ENCODE measurements at places on chromosomes 4 and X. TPM values are rescaled to one million over a fixed set of nuclear protein-coding genes. Genes with fewer than 3 reads are reported as not detected.
A peak's percentile ranks its signal among the peaks of the same experiment; 100 is the strongest.

The HOPX gene
- 23.4 TPM for total RNA-seq

The HSFX4 gene
- not detected for total RNA-seq

The CHRDL1 gene
- not detected for total RNA-seq

The SPATA18 gene
- total RNA-seq: not detected

The DMRTC1B gene
- total RNA-seq: 0.88 TPM

The RHOH gene
- total RNA-seq: 194 TPM

The SPANXA1 gene
- not detected for total RNA-seq

The TMEM156 gene
- 17.7 TPM for total RNA-seq

The SRPK3 gene
- not detected for total RNA-seq

The RTL9 gene
- not detected for total RNA-seq

The MAMLD1 gene
- 2.1 TPM for total RNA-seq

DNA sequence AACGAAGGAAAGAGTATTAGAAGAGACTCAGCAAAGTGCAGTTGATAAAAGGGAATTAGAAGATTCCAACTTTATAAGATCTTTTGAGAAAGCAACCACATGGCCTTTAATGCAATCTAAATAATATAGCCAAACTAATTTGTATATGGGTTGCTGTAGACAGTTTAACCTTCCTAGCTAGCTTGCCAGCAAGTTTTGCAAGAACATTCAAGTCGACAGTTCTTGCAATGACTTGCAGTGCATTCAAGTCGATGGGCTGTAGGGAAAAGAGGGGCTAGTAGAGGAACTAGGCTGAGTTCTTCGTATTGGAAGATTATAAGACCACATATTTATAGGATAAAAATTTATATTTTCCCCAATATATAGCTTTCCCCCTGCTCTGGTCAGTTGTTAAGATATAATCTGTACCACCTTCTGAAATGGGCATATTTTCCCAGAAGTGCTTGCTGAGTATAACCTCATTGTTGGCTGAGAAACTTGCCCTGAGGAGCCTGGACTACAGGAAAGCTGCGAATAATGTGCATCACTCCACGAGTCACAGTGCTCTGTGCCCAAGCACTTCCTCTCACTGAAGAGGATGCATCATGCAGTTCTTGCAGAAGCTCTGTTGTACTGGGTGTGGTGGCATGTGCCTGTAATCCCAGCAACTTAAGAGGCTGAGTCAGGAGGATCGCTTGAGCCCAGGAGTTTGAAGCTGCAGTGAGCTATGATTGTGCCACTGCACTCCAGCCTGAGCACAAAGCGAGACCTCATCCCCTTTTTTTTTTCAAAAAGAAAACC is 56.7 kb downstream of the DOCK11 start:
- no peak for DNase-seq

GRCh38 chr4:34046580-34046979 is 2197.7 kb downstream of the ARAP2 start:
- no peak for DNase-seq

DNA sequence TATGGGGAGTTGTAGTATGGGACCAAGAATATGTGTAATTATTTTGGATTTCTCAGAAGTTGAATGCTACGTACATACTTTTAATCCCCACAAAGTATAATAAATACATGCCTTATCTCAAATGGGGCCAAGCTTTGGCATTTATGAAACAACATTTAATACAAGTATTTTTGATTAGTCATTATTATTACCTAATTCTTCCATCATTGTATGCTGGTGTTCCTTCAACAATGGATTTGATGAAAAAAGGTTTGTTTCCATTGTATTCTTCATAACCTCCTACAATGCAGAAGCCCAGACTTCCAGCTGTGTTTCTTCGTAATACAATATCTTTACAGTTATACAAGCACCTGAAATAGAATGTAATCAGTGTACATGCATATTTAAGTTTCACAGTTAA is 83.8 kb downstream of the FIP1L1 start:
- no peak for DNase-seq

GRCh38 chr4:184801781-184802696 is 23.7 kb downstream of the ACSL1 start:
- no peak for DNase-seq

DNA sequence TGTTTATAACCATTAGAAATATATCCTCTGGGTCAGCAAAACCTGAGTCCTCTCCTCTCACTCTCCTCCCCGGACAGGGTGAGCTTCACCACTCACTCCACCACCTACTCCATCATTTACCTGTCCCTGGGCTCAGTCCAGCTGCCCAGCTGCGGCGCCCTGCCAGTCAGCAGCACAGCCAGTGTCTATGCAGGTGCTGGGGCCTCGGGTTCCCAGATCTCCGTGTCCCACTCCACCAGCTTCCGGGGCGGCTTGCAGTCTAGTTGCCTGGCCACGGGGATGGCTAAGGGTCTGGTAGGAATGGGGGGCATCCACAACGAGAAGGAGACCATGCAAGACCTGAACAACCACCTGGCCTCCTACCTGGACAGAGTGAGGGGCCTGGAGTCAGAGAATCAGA is 662.2 kb upstream of the ACTRT1 start:
- DNase-seq: no peak

DNA sequence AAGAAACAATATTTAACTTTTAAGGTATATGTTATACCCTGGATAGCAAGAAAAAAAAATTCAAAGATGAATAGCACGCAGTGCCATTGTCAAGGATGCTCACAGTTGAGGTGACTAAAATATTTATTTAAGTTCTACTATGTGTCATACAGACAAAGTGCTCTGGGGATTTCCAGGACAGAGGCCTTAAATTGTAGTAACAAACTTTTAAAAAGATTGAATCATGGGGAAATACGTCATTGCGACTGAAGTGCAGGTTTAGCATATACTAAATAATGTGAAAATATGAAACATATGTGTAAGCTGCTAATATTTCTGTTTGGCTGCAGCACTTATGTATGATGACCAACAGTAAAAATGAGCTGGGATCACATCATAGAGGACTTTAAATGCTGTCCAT is 748.0 kb upstream of the PCDH7 start:
- DNase-seq: no peak

- no peak for DNase-seq
These were observed 15.9 kb upstream of the TLR1 start for GRCh38 chr4:38820329-38821061.

GRCh38 chr4:89347363-89348025 is 39.9 kb upstream of the GPRIN3 start:
- DNase-seq: no peak

GRCh38 chrX:43269201-43269600 is 386.9 kb upstream of the MAOA start:
- no peak for DNase-seq

- DNase-seq: no peak
These were observed 261.8 kb upstream of the EDNRA start for GRCh38 chr4:147219145-147219544.

DNA sequence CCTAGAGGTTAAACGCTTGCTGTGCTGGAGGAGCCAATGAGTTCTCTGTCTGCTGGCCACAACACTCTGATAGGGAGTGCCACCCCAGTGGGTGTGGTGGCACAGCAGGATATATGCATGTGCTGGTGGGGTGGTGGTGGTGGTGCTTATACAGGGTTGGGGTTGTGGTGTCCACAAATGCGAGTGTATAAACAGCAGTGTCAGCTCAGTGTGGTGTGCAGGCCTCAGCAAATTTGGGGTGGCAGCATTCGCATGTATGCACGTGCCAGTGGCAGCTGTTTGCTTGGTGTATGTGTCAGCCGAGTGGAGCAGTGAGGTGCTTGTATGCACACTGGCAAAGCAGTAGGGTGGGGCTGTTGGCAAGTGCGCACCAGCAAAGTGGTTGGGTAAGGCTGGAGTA is 157.4 kb downstream of the FAM47A start:
- no peak for DNase-seq

- DNase-seq: no peak
These were observed 473.2 kb upstream of the TECRL start for GRCh38 chr4:64882311-64883086.

DNA sequence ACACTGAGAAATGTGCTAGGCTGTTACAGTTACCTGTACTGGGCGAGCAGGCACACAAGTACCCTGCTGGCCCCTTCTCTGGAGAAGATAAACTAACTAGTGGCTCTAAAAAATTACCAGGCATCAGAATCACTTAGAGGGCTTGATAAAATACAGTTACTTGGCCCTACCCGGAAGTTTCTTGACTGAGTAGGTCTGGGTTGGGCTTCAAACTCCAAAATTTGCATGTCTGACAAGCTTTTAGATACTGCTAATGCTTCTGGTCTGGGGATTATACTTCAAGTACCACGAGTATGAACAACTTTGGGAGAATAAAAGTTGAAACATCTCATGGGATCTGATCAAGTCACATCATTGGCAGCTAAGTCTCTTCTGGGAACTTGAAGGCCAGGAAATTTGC is 30.8 kb downstream of the CEP135 start:
- DNase-seq: no peak

DNA sequence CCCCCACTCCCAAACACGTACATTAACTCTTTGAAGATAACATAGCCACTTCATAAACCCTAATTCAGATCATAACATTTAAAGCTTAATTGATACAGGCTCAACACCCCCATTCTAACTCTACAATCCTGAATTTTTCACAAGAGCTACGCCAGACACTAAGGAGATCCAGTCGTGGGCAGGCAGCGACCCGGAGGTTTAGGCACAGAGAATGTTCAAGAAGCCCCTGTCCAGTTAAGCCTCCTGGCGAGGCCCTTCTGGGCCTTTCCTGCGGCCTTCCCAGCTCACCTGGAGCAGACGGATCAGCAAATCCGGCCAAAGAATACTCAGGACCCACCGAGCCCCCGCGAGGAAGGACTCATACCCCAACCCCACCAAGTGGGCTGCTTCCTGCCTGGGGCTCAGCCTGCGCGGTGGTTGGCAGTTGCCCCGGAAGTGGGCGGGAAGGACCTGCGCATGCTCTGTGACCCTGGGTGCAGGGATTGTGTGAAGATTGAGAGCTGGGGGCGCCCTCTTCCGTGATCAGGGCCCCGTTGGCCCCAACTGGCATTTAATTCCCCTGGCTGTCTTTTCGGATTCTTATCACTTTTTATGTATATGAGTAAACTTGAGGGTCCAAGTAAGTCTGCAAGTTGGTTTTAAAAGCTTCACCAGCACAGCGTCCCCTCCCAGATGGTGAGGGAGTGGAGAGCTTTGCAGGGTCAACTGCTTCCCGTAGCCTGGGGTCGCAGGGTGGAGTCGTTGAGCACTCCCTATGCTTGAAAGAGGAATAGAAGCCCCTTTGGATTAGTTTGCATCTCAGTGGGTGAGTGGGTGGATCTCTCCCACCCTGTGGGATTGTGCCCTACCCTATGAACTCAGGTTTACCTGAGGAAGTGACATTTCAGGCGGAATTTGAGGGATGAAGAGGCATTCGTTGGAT is at the start of gene TRIM61:
Gene TRIM61, minus strand, starts transcription at position 415 of the 922 bp plus-strand sequence. CDS start 7,655 bp downstream, outside the sequence.
- DNase-seq: peak; percentile 51

DNA sequence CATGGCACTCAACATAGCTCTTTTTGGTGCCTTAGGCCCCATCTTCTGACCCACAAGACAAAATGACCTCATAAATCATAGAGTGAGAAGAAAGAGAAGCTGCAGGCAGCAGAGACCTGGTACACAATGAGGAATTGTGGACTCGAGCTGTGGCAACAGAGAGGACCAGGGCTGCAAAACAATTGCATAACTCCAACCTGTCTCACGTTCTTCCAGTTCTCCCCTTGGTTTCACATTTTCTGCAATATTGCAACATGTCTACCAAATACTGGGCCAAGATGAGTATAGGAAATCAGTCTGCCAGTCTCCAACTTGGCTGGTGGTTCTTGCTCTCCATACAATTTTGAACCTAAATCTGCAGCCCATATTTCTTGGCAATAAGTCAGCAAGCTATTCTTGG is 105.3 kb downstream of the KDR start:
- no peak for DNase-seq

DNA sequence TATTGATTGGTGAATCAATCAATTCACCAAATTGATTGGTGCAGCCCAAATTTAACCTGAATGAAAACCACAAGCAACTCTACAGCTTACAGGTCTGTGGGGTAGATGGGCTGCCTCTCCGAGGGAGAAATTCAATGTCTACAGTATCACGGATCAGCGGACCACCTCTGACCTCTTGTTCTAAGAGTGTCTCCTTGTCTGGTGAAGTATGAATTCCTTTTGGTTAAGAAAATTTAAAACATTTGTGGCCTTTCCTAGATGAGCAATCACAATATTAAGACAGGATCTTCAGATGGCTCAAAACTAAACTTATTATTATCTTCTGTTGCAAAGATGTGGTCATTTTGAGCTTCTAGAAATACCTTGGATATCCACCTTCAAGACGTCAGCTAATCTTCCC is 153.3 kb downstream of the IL15 start:
- no peak for DNase-seq

DNA sequence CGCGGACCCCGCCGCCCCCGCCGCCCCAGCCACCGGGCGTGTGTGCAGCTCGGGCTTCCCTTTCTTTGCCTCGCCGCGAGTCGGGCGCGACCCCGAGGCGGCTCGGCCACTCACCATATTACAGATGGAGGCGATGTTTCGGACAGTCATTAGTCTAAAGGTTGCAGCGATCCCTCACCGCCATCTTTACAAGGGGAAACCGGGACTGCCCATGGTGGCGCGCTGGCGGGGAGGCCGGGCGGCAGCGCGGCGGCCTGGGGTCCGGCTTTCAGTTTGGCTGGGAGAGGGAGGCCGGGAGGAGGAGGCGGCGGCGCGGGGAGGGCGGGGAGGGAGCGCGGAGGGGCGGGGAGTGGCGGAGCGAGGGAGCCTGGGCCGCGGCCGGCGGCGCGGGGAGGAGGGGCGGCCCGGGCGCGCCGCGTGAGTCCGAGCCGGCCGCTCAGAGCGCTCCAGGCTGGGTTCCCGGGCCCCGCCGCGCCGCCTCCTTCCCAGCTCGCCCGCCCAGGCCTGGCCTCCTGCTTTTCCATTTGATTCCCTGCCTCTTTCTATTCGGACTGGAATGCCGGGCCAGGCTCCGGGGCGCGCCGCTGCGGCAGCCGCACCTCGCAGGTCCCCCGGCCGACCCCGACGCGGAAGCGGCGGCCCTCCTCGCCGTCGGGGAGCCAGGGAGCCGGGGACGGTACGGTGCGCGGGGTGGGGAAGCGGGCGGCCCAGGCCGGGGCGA is at the start of gene USP46:
Gene USP46, minus strand, starts transcription at position 301 of the 721 bp plus-strand sequence. Its CDS starts 151 bp downstream, at position 150.
- DNase-seq: peak; percentile 13

GRCh38 chr4:69999420-69999819 is 3.7 kb downstream of the STATH start:
- no peak for DNase-seq

DNA sequence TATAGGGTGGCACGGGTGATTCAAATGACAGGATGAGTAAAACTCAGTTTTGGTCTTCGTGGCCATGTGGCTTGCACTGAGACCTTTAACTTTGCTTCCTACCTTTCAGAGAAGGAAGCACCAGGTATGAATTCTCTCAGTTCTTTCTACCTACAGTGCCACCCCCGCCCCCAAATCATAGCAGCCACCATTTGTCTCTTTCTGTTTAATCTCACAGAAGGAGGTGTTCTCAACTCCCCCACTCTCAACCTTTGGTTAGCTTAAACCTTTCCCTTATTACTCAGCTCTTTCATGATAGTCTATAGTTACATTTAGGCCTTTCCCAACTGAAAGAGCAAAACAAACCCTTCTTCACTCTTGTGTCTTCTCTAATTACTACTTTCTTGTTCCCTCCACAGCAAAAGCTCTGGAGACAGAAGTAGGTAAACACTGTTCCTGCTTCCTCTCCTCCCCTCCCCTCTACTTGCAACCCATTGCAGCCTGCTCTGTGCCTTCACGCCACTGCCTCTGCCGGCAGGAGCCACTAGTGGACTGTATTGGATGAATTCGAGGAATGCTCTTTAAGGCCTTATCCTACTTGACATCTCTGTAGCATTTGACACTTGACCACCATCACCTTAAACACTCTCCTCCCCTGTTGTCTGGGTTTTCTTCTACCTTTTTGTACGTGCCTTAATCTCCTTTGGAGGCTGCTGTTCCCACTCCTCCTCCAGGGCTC is 123.7 kb downstream of the AFF1 start:
- DNase-seq: no peak

GRCh38 chr4:8340781-8341241 is 71.3 kb downstream of the HTRA3 start:
- DNase-seq: peak; percentile 8

Measured in T-cell (primary cell).